Effector memory CD8-positive, alpha-beta T cell (primary cell): ENCODE measurements at places on chromosomes 11 and 22.

DNA sequence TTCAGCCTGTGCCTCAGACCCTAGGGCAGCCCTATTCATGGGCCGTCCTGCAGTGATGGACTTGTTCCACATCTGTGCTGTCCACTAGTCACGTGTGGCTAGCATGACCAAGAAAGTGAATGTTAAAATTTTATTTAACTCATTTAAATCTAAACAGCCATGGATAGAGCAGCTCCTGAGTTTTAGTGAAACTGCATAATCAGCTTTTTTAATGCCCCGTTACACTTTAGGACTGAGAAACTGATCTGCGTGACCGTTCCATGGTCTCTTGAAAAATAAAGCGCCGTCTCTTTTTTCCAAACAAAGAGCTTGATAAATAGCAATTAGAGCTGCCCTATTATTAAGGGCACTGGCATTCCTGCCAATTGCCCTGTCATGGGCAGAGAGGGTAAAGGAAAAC lies 76.5 kb upstream of the SNX19 start:
- DNase-seq = no peak

DNA sequence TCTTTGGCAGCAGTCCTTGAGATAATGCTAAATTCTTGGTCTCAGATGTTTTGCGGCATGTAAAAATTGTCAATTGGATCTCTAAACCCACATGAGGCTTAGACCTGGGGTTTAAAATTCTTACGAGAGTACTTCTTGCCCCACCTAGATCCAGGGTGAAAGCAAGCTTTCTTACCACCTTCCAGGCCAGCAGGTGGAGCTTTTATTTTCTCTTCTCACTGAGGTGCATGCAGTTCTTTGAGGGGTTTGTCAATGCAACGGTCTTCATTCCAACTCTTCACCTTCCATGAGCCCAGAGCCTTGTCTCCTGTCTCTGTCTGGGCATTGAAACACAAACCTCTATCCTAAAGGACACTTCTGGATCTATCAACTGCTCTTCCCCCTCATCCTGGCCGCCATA lies 154.1 kb downstream of the MYO18B start:
- DNase-seq = no peak

GRCh38 chr11:122202951-122203456 lies 87.0 kb upstream of the BLID start:
- DNase-seq = no peak

DNA sequence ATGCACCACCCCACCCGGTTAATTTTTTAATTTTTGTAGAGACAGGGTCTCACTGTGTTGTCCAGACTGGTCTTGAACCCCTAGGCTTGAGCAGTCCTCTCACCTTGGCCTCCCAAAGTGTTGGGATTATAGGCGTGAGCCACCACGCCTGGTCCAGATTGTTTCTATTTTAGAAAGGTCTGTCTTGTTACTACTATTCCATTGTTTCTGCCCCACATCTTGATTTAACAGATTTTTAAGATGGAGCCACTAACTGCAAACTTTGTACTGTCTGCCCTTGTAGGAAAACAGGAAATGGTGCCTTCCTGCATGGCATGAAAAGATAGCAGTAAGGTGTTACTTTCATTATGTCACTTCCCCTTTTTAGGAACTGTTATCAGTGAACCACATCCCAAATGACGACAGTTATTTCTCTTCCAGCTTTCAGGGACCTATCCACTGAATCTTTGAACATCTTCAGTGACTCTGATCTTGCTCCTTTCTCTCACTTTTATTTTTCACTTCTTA lies 23.2 kb downstream of the TAF1D start:
- DNase-seq = no peak

GRCh38 chr11:34300026-34300925 lies 57.5 kb downstream of the ABTB2 start:
- DNase-seq = no peak

- no peak for DNase-seq
Measured at GRCh38 chr11:134293119-134294113, 17.2 kb downstream of the GLB1L3 start.

- DNase-seq = no peak
Measured at GRCh38 chr22:22706253-22706915, 62.0 kb downstream of the GGTLC2 start.
